Neural crest cell (in vitro differentiated cells): ENCODE measurements at places on chromosomes 1 and 21.

- DNase-seq = no peak
Observed at GRCh38 chr1:24501371-24502064, 1.1 kb upstream of the RCAN3 start.

- DNase-seq = no peak
Observed at GRCh38 chr1:53276902-53277281, 38.6 kb upstream of the MAGOH start.

DNA sequence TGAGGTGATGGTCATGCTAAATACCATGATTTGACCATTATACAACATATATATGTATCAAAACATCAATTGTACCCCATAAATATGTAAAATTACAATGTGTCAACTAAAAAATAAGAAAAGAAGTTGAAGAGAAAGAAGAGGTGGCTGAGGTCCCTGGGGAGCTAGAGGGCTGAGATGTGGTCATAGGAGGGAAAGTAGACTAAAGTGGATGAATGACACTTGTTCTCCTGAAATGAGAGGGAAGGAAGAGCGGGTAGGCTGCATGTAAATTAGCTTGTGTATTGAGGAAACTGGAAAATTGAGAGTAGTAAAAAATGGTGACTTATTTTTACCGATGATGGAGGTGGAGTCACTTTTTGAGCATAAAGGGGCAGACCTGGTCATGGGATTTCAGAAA lies 117.0 kb downstream of the ST6GALNAC3 start:
- DNase-seq = no peak

- no peak for DNase-seq
Observed at GRCh38 chr1:65866439-65866838, 73.7 kb downstream of the PDE4B start.

DNA sequence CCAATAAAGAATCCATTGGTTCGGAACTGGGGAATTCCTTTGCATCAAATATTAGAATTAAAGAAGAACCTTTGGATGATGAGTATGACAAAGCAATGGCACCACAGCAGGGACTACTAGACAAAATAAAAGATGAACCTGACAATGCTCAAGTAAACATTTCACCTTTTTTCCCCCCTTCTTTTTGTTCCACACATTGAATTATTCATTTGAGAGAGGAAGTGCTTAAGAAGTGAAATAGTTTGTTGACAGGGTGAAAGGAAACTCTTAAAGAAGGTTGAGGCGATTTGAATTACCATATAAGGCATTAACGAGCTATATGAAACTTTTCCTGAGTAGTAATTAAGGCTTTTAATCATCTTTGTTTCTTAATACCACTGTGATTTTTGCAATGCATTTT lies 93.1 kb downstream of the ZMYM4 start:
- DNase-seq = no peak

DNA sequence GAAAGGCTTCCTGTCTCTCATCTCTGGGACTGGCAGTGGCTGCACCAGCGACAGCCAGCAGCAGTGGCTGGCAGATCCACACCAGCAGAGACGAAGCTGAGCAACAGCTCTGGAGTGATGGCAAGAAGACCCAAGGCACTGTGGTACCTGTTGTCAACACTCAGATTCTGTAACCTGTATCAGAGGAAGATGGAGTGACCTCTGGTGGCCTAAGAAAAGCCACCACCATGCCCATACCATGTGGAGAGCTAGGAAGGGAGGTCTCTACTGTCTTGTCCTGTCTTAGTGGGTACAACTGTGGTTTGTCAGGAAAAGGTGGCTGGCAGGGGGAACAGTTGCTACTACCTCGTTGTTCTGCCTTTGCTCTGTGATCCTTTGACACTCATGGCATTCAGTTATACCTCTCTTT lies 22.5 kb upstream of the RHBDL2 start:
- no peak for DNase-seq

DNA sequence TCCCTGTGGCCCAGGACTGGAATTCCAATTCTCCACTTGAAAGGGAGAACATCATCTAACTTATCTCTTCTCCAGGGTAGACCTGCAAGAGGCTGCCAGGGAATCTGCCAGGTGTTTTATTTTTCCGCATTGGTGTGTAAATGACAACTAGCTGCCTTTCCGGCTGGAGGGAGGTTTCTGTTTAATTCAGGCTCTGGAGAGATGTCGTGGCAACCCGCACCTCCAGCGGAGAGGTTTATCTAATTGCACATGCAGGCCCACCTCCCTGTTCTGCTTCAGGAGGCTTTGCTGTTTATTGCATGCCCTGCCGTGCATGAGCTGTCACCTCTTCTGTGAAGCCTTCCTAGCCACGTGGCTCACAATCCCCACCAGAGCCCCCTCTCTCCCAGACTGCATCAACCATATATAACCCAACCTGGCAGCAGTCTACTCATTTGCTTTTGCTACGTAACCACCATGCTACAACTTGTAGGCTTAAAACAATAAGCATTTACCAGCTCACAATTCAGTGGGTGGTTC lies 151.6 kb downstream of the C1orf94 start:
- DNase-seq = no peak

GRCh38 chr1:26289158-26290059 lies 9.5 kb downstream of the SH3BGRL3 start:
- no peak for DNase-seq

- DNase-seq = no peak
Observed at GRCh38 chr1:45644661-45645060, 20.8 kb upstream of the CCDC17 start.

GRCh38 chr21:42641311-42642218 lies 11.9 kb upstream of the PDE9A start:
- DNase-seq = no peak

DNA sequence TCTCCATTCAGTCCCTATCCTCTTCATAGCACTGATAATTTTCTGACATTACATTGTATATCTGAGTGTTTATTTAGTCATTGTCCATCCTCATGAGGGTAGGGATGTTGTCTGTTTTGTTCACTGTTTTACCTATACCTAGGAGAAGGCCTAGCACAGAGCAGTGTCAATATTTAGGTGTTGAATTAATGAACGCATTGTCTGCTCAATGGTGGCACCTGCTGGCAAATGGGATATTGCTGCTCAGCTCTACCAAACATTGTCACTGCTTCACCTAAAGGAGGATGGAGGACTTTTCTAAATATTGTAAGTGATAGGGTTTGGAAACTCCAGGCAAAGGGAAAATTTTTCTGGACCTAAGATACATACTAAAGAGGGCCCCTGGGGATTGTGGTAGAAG lies 243.9 kb downstream of the RRAGC start:
- no peak for DNase-seq

DNA sequence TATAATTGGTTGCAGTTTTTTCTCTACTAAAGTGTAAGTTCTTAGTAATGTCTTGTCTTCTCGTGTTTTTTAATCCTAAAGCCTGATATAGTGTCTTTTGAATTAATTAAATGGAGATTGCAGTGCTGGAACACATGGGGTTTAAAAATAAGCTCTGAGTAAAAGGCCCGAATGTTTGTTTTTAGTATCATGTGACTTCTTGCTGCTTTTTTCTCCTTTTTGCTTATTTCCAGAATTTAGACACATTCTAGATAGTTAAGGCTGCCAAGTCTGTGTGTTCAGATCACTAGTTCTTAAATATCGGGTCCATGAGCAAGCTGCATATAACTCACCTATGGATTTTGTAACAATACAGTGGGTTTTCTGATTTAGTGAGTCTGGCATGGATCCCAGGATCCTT lies 27.5 kb downstream of the KCTD3 start:
- no peak for DNase-seq

GRCh38 chr21:20329636-20330035 lies 668.6 kb upstream of the NCAM2 start:
- DNase-seq = no peak

DNA sequence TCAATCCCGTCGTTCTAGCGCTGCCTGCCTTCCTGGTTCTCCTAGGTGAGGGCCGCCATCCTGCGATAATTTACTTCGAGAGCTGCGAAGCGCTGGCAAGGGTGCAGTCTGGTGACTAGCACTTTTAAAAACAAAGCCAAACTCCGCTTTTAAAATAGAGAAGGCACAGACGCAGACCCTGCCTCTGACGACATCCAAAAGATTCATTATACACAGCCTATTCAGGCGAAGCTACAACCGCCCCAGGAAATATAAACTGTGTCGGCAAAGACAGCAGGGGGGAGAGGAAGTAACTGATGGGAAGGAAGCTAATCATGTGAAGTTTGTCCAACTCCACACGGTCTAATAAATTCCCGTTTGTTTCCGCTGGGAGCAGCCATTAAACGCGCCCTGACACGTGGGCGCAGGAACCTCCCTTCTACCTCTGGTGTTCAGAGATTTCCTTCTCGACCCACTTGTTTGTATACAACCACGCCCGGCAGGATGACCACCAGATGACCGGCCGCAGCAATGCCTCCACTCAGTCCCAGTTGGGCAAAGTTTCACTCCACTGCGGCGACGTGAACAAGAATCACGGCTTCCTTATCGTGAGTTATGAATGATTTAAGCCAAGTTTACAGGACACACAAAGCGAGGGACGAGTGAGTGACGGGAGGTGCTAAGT lies 1.3 kb downstream of the GNG12 start:
- peak; percentile 38 for DNase-seq

GRCh38 chr1:218376722-218377121 lies 31.6 kb downstream of the TGFB2 start:
- no peak for DNase-seq

- DNase-seq = no peak
Observed at GRCh38 chr1:21837476-21837875, 25.4 kb downstream of the LDLRAD2 start.

DNA sequence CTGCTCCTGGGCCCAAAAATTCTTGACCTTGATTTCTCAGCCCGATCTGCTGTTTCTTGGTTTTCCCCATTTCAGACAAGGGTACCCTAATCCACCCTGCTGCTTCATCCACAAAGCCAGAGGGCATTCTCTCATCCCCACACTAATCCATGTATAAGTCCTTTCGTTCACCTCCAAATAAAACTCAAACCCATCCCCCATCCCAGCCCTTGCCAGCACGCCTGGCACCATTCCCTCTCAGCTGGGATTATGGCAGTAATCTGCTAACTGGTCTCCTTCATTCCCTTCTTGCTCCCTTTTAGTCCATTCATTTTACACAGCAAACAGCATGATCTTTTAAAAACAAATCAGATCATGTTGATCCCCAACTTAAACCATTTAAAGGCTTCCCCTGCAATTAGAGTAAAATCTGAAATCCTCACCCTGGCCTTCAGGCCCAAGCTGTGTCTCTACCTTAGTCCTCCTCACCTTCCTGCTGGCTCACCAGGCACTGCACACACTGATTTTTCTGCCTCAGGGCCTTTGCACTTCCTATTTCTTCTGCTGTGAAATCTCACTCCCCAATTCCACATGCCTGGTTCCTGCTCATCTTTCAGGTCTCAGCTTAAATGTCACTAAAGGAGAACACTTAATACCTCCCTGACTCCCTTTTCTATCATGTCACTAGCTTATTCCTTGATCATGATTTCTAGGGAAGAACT lies 12.2 kb upstream of the TRNP1 start:
- DNase-seq = no peak

GRCh38 chr1:99264201-99265021 lies at the start of gene PLPPR4:
TSS of gene PLPPR4 (plus strand) at chr1:99264492. CDS start at chr1:99264594, 102 bp downstream.
- peak; percentile 57 for DNase-seq

- DNase-seq = no peak
Observed at GRCh38 chr21:34973685-34974084, 75.4 kb downstream of the RUNX1 start.

GRCh38 chr1:156936721-156937220 lies 16.3 kb downstream of the LRRC71 start:
- DNase-seq = no peak
